ENCODE measurements at places on chromosomes 16 and 17. TPM values are rescaled to one million over a fixed set of nuclear protein-coding genes. Genes with fewer than 3 reads are reported as not detected.

DNA sequence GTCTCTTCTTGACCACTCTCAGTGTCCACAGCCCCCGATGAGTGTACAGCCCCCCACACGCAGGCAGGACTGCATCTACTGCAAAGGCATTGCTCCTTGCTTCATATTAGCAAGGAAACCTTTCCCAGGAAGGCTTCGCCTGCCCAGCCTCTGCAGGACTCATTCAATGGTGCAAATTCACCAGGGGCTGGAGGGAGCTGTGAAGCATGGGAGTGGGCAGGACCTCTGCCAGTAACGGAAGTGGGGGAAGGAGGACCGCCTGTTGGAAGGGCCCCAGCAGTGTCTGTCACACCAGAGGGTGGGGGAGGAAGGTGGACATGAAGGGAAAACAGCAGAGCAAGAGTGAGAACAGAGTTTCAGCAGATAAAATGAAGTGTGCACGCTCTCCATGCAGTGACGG lies 2.5 kb downstream of the SPATA33 start:
- DNase-seq = no peak

Gene CES5A
- not detected for total RNA-seq

Gene PRSS36
- 0.99 TPM for total RNA-seq

Gene TPSB2
- total RNA-seq = not detected

Gene VAT1L
- 0.20 TPM for total RNA-seq

All from lung microvascular endothelial cell (primary cell).